ENCODE measurements at places on chromosomes 5 and 9.

- no peaks in the 10 kb centered on the region for H3K27me3 ChIP-seq
- no peak overlapping the region for H3K4me3 ChIP-seq
- H3K27ac ChIP-seq = no peak overlapping the region
- H3K36me3 ChIP-seq = peaks cover 96% of the 10 kb centered on the region
- DNase-seq = no peak
These were observed 14.3 kb downstream of the CLTA start for GRCh38 chr9:36204906-36205547.

GRCh38 chr9:121261107-121261460 is 6.9 kb upstream of the GSN start:
- H3K4me3 ChIP-seq = no peak overlapping the region
- H3K27me3 ChIP-seq = no peaks in the 10 kb centered on the region
- no peaks in the 10 kb centered on the region for H3K36me3 ChIP-seq

DNA sequence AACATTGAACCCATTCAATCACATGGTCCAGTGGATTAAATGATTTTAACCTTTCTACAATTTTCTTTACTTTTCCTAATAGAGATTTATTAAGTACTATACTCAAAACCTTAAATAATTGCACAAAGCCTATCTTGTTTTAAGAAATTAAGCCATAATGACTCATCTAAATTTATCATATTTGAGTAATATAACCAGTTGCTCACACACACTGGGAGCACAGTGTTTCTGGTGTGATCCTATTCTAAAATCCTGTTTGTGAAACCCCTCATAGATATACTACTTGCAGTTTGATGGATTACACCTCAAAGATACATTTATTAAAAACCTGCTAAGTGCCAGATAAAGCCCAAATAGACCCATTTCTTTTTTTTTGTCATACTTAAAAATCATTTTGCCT is 668.3 kb upstream of the CDH18 start:
- H3K4me1 ChIP-seq = no peaks in the 10 kb centered on the region
- H3K27me3 ChIP-seq = no peaks in the 10 kb centered on the region
- no peaks in the 10 kb centered on the region for H3K36me3 ChIP-seq
- H3K4me3 ChIP-seq = no peak overlapping the region

- no peak overlapping the region for H3K27ac ChIP-seq
- H3K27me3 ChIP-seq = no peaks in the 10 kb centered on the region
- no peak for DNase-seq
- no peak overlapping the region for H3K4me3 ChIP-seq
- no peaks in the 10 kb centered on the region for H3K36me3 ChIP-seq
- H3K4me1 ChIP-seq = peaks cover 17% of the 10 kb centered on the region
These were observed 306.4 kb downstream of the NTRK2 start for GRCh38 chr9:84975926-84976325.

DNA sequence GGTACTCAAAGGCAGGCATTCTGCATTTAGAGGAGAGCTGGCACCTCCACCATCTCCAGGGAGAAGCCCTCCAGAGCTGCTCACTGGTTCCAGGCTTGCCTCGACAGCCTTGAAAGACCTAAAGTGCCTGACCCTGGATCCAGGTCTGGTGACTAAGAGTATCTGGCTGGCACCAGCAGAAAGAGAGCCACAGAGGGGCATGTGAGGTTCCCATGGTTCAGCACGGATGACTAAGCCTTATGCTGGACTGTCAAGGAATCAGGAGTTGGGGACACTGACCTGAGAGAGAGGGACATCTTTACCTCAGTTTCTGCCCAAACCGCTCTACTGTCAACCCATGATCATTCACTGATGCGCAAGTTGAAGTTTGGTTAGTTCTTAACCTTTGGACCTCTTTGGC is 3.0 kb downstream of the ACTL7A start:
- H3K27me3 ChIP-seq = no peaks in the 10 kb centered on the region
- H3K36me3 ChIP-seq = peaks cover 23% of the 10 kb centered on the region
- no peak for DNase-seq
- no peak overlapping the region for H3K27ac ChIP-seq
- peaks cover 2% of the 10 kb centered on the region for H3K4me1 ChIP-seq
- H3K4me3 ChIP-seq = no peak overlapping the region

DNA sequence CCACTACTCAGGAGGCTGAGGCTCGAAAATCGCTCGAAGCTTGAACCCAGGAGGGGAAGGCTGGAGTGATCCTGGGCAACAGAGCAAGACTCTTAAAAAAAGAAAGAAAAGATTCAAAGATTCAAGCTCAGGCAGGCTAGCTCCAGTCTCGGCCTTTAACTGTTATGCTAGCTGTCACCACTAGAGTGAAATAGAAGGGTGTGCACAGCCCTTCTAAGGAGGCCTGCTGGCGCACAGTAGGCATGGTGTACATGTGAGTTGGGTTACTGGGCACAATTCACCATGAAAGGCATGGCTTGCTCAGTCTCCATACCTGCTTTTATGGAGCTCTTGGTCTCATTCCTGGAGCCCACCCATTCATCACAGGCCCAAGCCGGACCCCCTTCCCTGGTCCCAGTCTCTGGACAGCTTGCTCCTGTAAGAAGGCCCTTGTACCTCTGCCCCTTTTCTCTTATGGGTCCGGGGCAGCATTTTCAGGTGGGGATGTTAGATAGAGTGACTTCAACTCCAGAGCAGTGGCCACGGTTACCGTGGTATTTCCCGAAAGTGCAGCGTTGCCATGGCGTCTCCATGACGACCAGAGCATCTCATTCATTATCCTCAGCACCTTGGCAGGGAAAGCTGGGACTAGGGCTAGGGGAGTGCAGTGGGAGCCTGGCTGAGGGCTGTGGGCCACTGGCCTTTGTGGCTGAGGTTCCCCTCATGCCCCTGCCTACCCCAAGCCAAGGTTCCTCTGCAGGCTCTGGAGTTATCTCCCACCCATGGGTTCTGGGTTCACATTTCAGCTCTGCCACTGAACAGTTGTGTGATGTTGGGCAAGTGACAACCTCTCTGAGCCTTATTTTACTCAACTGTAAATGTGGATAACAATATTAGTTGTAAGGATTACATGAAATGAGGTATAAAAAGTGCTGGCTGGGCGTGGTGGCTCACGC is 5.7 kb downstream of the NDST1 start:
- peaks cover 11% of the 10 kb centered on the region for H3K36me3 ChIP-seq
- H3K4me1 ChIP-seq = peaks cover 26% of the 10 kb centered on the region
- no peaks in the 10 kb centered on the region for H3K27me3 ChIP-seq

- H3K4me3 ChIP-seq = no peak overlapping the region
- H3K36me3 ChIP-seq = no peaks in the 10 kb centered on the region
- no peak for DNase-seq
- no peak overlapping the region for H3K27ac ChIP-seq
- H3K4me1 ChIP-seq = peaks cover 9% of the 10 kb centered on the region
These were observed 65.0 kb upstream of the IER5L start for GRCh38 chr9:129242971-129243561.

GRCh38 chr5:52817818-52818217 is 30.1 kb downstream of the ITGA1 start:
- no peak overlapping the region for H3K4me3 ChIP-seq
- DNase-seq = no peak
- no peaks in the 10 kb centered on the region for H3K27me3 ChIP-seq
- H3K36me3 ChIP-seq = no peaks in the 10 kb centered on the region
- no peaks in the 10 kb centered on the region for H3K4me1 ChIP-seq

GRCh38 chr5:156475182-156476157 is 148.5 kb downstream of the SGCD start:
- H3K4me3 ChIP-seq = no peak overlapping the region
- H3K27me3 ChIP-seq = no peaks in the 10 kb centered on the region
- no peak overlapping the region for H3K27ac ChIP-seq
- peak; percentile 27 for DNase-seq
- H3K36me3 ChIP-seq = no peaks in the 10 kb centered on the region

GRCh38 chr9:130846487-130847305 is 11.6 kb downstream of the ABL1 start:
- peaks cover 17% of the 10 kb centered on the region for H3K4me1 ChIP-seq
- no peaks in the 10 kb centered on the region for H3K36me3 ChIP-seq
- no peak for DNase-seq
- no peak overlapping the region for H3K4me3 ChIP-seq

DNA sequence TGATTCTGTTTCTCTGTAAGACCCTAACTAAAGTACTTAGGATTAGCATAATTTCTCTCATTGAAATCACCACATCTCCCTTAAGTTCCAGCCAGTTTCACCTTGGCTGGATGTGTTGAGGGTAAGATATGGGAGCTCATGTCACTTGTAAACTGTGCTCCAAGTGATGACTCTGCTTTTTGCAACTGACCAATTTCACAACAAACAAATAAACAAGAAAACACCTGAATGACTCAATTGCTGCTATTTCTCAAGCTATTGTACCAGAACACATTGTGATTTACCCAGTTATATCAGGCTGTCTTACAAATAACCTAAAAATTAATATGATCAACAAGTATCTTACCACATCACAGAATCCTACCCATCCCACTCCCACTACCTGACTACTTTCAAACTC is 379.1 kb upstream of the KIF2A start:
- H3K27ac ChIP-seq = no peak overlapping the region
- H3K27me3 ChIP-seq = no peaks in the 10 kb centered on the region
- no peak for DNase-seq
- no peak overlapping the region for H3K4me3 ChIP-seq
- H3K4me1 ChIP-seq = no peaks in the 10 kb centered on the region

- H3K27ac ChIP-seq = no peak overlapping the region
- DNase-seq = peak; percentile 39
- H3K4me1 ChIP-seq = peaks cover 22% of the 10 kb centered on the region
- H3K27me3 ChIP-seq = no peaks in the 10 kb centered on the region
- no peak overlapping the region for H3K4me3 ChIP-seq
These were observed 308.2 kb downstream of the ZNF608 start for GRCh38 chr5:124438026-124438902.

- no peak overlapping the region for H3K27ac ChIP-seq
- no peaks in the 10 kb centered on the region for H3K4me1 ChIP-seq
- H3K36me3 ChIP-seq = no peaks in the 10 kb centered on the region
- no peak overlapping the region for H3K4me3 ChIP-seq
- no peaks in the 10 kb centered on the region for H3K27me3 ChIP-seq
These were observed 221.3 kb upstream of the FTMT start for GRCh38 chr5:121630402-121630801.

- H3K4me3 ChIP-seq = no peak overlapping the region
- no peaks in the 10 kb centered on the region for H3K4me1 ChIP-seq
- H3K36me3 ChIP-seq = no peaks in the 10 kb centered on the region
- H3K27me3 ChIP-seq = no peaks in the 10 kb centered on the region
- no peak overlapping the region for H3K27ac ChIP-seq
These were observed 58.7 kb upstream of the SPATA31C2 start for GRCh38 chr9:88197016-88197415.

DNA sequence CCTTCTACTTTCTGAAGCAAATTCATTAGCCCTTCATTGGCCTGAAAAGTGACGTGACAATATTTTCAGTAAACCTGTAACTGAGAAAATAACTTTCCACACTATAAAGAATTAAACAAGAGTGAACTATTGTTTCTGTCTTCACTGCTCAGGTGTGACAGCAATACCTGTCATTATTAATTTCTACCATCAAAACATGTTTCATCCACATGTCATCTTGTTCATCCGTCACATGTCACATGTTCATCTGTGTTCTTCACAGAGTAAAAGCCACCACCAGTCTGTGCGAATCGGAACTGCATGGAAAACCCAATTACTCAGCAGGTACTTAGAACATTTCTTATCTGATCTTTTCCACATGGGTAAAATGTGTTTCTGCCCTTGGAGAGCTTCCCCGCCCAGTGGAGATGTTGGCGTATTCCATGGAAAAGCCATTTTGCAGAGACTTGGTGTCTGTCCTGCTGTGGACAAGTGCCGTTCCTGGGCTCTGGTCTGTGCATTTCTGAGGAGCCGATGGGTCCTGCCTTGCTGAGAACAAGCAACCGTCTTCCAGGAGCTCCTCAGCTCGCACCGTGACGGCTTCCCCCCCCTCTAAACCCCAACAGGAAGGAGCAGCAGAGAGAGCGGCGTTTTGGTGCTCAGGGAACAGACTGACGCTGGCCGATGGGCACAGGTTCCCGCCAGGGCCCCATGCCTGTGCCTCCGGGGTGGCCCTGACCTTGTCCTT is 10.6 kb upstream of the EXOC3 start:
- no peaks in the 10 kb centered on the region for H3K4me1 ChIP-seq
- no peak for DNase-seq
- H3K4me3 ChIP-seq = no peak overlapping the region

DNA sequence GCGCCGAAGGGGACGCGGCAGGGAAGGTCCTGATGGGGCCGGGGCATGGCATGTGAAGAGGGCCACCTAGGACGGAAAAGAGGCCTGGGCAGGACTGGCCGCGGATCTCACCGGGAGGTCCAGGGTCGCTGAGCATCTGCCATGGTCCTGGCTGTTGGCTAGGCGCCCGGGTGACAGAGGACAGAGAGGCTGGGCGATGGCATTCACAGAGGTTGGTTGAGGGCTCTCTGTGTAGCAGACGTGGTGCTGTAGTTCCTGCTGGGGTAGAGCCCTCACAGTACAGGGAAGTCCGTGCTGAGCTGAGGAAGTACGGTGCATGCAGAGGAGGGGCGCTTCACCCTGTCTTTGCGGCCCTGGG is 427 bp downstream of the PCYOX1L start:
- H3K27me3 ChIP-seq = no peaks in the 10 kb centered on the region
- peaks cover 2% of the 10 kb centered on the region for H3K36me3 ChIP-seq
- peak overlapping the region; percentile 92 for H3K4me3 ChIP-seq
- H3K27ac ChIP-seq = no peak overlapping the region

GRCh38 chr5:174531782-174532191 is 192.6 kb upstream of the MSX2 start:
- no peaks in the 10 kb centered on the region for H3K27me3 ChIP-seq
- no peaks in the 10 kb centered on the region for H3K4me1 ChIP-seq
- H3K4me3 ChIP-seq = no peak overlapping the region
- no peaks in the 10 kb centered on the region for H3K36me3 ChIP-seq

GRCh38 chr9:89751079-89751825 is 146.4 kb downstream of the GADD45G start:
- no peaks in the 10 kb centered on the region for H3K36me3 ChIP-seq
- no peaks in the 10 kb centered on the region for H3K27me3 ChIP-seq
- peaks cover 5% of the 10 kb centered on the region for H3K4me1 ChIP-seq
- H3K27ac ChIP-seq = no peak overlapping the region

DNA sequence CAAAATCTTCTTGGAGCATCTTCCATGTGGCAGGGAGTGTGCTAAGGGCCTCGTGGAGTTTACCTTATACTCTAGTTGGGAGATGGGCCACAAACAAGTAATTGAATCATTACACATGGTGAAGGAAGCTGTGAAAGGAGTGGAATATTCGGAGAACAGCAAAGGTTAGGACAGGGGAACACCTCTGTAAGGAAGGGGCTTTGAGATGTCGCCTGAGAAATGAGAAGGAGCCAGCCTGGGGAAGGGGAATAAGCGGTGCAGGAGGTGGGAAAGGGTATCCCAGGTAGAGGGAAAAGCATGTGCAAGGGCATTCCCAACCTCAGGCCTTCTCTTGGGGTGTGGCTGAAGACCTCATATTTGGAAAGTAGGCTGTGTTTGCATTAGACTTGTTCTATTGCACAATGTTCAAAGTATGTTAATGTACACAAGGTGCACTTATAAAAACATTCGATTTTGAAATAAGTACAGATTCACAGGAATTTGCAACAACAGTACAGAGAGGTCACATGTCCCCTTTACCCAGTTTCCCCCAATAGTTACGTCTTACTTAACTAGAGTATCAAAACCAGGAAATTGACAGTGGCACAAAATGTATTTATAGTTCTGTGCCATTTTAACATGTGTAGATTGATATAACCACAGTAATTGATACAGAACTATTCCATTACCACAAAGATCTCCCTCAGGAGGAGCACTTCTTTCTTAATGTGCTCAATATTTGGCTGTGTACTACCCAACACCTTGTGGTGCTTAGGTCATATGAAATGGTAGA is 2.4 kb upstream of the STOM start:
- no peak overlapping the region for H3K4me3 ChIP-seq
- H3K4me1 ChIP-seq = peaks cover 2% of the 10 kb centered on the region
- H3K36me3 ChIP-seq = no peaks in the 10 kb centered on the region
- no peak for DNase-seq
- H3K27ac ChIP-seq = no peak overlapping the region
- no peaks in the 10 kb centered on the region for H3K27me3 ChIP-seq

All from neuronal stem cell (in vitro differentiated cells).